ENCODE measurements at places on chromosomes 7 and 10.

DNA sequence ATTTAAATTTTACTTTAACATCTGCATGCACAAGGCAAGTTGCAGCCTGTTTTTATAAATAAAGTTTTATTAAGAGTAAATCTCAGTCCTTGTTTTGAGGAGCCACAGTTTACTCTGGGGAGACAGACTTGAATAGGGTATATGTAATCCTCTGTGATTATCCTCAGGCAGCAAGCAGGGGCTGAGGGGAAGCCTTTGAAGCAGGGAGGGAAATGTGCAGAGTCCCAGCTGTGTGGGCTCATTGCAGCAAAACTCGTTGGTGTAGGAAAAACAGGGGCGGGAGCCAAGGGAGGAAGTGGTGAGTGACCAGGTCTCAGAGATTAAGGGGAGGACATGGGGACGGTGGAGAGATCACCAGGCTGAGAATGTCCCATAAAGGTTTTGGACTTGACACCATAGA lies 34.3 kb upstream of the SMC3 start:
- DNase-seq: no peak

GRCh38 chr10:112261281-112261822 lies 21.8 kb upstream of the TECTB start:
- DNase-seq: peak; percentile 80

DNA sequence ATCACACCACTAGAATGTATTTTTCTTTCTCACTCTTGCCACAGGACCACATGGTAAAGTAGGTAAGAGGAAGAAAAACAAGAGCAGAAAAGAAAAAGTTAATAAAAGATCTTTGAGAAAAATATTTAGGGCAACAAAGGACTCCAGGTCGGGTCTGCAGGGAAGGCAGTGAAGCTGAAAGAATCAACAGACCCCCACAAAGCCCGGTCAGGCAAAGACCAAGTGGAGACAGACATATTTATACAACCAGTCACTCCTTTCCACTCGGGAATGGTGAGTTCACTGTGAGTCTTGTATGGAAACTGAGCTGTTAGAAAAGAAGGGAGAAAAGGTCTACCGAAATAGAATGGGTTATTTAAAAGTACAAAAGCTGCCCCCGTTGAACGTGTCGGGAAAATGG lies 28.0 kb downstream of the RSU1 start:
- DNase-seq: no peak

- DNase-seq: no peak
Measured at GRCh38 chr10:17850501-17850900, 41.4 kb downstream of the MRC1 start.

GRCh38 chr10:92969151-92969550 lies 91.4 kb upstream of the CYP26C1 start:
- no peak for DNase-seq

DNA sequence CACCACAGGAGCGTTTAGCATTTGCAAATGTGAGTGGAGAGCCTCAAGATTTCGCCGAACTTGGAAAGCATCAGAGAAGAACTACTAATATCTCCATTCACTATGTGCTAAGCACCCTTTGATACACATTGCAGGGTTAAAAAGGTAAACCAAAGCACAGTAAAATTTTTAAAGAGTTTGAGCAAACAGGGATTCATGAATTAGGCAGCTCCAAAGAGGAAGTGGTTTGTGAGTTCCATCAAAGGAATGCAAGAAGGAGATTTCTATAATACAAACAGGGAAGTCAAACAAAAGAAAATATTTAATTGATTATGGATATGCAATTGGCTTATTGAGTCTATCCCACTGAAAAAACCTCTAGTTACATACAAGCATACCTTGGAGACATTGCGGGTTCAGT lies 81.1 kb upstream of the TMEM72 start:
- DNase-seq: no peak

DNA sequence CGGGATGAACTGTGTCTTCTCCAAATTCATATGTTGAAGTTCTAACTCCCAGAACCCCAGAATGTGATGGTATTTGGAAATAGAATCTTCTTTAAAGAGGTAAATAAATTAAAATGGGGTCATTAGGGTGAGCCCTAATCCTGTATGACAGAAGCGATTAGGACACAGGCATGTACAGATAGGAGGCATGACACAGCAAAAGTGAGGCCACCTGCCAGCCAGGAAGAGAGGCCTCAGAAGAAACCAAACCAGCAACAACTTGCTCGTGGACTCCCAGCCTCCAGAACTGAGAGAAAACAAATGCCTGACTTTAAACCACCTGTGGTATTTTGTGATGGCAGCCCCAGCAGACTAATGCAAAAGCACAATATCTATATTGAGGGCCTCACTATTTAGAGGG lies 214.3 kb downstream of the NEBL start:
- no peak for DNase-seq

DNA sequence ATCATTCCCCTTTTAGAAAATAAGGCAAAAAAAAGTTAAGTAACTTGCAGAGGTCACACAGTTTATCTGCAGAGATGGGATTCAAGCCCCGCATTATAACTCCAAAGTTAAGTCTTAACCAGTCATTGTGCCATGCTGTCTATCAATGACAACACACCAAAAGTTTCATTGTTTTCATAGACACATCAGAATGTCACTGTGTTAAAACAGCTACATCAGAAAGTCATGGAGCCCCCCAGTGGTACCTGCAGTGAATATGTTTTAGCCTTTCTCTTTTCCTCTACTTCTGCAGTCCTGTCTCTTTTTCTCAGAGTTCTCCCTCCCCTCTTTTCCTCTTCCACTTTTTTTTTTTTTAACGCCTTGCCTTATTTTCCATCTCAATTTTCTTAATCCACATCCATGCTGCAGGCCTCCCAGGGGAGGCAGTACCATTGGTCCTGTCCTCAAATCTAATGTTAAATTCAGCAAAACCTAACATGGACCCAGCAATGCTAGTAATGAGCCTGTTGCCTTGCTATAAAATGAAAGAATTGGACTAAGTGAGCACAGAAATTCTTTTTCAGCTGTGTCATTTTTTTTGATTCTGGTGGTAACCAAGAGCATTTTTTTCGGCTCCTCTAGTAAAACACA lies 3.8 kb upstream of the NRCAM start:
- DNase-seq: no peak

GRCh38 chr10:18268005-18268404 lies 127.8 kb downstream of the CACNB2 start:
- DNase-seq: no peak

GRCh38 chr10:55273946-55274345 lies 472.9 kb upstream of the PCDH15 start:
- no peak for DNase-seq

DNA sequence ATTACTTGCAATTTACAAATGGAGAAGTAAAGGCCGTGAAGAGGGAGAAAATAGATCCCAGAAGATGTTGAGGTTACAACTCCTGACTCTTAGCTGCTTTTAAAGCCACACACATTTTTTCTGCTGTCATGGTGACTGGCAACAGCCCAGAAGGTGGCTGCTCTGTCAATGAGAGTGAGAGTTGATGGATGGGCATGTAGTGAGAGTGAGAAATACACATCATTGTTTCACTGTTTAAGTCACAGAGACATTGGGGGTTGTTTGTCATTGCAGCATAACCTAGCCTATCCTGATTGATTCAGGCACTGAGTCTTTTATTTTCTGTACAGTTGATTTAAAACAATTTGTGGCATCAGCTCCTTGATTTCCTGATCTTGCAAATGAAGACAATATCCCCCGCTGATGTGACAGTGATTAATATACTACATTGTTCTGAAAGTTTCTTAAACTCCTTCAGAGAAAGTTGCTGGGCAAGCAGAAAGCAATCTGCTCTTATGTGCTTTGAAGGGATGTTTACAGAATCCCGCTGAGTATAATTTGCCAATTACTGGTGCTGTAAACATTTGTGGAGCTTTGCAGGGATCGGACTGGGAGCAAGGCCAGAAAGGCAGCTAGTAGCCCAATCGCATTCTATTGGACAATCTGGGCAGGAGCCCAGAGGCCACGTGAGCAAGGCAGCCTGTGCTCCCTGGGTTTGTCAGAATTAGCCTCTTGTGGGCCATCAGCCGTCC lies 229.6 kb downstream of the PRPF18 start:
- peak; percentile 41 for DNase-seq

DNA sequence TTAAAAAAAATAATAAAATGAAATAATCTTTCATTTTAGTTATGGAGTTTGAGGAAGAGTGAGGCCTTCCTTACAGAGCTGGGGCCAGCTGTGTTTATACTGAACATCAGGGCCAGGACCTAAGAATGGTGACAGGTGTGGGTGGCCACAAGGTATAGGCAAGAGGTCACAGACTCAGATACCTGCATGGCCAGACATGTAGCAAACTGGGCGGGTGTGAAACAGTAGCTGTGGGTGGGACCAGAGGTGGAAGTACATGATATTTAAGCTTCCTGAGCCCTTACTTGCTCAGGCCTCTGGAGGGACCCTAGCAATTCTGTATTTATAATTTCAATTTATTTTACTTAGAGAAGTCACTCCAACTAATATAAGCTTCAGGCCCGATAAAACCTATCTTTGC lies 27.7 kb upstream of the CAMK1D start:
- DNase-seq: no peak

- DNase-seq: peak; percentile 21
Measured at GRCh38 chr7:2104107-2104710, 128.5 kb downstream of the MAD1L1 start.

DNA sequence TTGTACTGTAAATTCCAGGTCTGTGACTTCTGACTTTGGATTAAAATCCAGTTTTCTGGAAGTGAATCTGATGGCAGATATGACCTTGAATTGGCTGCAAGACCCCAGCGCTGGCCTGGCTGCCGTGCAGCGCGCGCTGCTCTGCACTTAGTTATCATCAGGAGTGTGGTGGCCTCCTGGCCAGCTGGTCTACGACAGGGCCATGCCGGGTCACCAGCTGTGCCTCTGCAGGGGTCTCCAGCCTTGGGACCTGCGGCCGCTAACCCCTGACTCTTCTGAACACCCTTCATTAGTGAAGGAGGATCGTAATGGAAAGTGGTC lies 190.7 kb upstream of the SH2B2 start:
- DNase-seq: no peak

DNA sequence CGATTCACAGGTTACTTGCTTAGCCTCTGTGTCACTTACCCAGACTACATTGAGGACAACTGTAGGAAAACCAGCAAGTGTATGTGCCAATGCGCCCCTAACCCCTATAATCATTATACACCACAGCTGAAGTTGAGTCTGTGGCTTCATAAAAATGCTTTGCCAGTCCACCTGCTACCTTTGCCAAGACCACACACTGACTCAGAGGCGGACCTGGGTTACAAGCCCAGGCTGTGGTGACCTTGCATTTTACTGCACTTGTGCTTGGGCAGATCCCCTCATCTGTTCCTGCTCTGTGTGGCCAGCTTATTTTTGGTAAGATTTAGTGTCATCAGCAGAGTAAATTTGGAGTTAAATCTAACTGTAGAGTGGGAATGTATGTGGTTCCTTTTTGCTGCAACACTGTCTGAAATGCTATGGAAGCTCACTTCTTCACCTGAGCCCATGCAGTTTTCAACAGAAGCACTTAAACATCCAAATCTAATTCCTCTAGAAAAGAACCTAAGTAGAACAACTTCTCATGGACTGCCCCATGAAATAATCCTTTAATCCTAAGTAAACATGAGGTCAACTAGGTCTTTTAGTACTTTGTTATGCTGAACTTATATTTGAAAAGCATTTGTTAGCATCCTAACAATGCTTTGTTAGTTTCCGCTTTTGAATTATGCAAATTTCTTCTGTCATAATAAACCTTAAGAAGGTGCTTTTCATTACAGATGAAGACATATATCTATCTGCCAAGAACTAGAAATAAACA lies 96.2 kb upstream of the AMPH start:
- no peak for DNase-seq

DNA sequence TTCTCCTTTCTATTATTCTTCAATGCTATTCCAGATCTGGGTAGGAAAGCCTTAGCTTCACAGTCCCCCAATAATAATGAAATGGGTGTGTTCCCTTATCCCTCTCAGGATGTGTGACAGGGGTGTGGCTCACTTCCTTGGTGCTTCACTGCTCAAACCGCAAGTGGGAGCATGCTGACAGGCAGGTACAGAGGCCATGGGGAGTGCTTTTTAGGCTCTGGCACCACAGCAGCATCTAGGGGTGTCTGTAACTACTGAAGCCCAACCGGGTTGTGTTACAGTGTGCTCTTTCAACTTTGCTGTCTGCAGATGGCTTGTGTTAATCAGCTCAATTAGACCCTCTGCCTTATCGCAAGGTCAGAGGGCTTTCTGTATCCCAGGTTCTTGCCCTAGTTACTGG lies 79.4 kb upstream of the CYP2C9 start:
- DNase-seq: no peak

- DNase-seq: peak; percentile 74
Measured at GRCh38 chr10:135601-136464, 578 bp downstream of the ZMYND11 start.

- DNase-seq: no peak
Measured at GRCh38 chr7:94660006-94660405, 4.1 kb upstream of the SGCE start.

DNA sequence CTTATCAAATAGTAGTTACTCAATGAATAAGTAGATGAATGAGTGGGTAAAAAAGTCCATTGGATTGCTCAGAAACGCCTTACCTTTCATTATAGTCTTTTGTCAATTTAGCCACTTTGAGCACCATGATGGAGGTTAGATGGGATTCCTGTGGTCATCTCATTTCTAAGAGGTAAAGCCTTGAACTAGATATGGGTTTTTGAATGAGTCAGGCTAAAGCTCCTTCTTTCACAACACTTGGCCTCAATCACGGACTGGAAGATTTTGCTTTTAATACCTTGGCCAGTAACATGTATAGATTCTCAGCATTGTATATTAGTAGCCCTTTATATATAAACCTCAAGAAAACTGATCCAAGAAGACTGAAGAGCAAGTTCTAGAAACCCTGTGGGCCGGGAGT lies 99.7 kb upstream of the CCDC6 start:
- no peak for DNase-seq

DNA sequence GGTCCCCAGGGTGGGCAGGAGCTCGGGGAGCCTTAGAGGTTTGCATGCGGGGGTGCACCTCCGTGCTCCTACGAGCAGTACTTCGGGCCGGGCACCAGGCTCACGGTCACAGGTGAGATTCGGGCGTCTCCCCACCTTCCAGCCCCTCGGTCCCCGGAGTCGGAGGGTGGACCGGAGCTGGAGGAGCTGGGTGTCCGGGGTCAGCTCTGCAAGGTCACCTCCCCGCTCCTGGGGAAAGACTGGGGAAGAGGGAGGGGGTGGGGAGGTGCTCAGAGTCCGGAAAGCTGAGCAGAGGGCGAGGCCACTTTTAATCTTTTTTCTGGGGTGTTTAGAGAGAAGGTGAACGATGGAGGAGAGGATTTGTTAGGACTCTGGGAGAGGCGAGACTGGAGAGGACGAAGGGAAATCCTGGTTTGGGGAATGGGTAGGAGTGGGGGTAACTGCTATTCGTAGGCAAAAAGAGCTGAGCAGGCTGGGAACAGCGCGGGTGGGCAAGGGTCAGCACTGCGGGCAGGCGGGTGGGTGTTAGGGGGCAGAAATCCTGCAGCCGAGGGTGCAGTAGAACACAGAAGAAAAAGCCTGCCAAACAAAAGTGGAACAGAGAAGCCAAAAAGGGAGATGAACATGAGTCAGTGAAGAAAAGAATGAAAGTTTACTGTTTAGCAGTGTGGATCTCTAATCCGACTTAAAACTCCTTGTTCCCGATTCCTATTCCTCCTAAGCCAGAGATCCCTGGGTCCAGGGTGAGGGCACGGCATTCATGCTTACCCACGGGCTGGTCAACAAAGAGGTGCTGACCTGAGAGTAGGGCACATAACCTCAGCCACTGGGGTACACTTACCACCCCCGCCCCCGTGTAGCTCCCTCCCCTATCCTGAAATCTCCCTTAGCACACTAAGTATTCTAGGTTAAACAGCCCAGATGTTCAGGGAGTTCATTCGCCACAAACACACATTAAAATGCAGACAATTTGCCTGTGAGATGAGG lies 26.9 kb downstream of the PRSS2 start:
- peak; percentile 25 for DNase-seq

GRCh38 chr10:57723305-57723704 lies 544.4 kb downstream of the IPMK start:
- DNase-seq: no peak

Data from small intestine (tissue), 16 donors.